CD8-positive, alpha-beta memory T cell (primary cell): ENCODE measurements at places on chromosomes 4 and X. TPM values are rescaled to one million over a fixed set of nuclear protein-coding genes. Genes with fewer than 3 reads are reported as not detected.

DNA sequence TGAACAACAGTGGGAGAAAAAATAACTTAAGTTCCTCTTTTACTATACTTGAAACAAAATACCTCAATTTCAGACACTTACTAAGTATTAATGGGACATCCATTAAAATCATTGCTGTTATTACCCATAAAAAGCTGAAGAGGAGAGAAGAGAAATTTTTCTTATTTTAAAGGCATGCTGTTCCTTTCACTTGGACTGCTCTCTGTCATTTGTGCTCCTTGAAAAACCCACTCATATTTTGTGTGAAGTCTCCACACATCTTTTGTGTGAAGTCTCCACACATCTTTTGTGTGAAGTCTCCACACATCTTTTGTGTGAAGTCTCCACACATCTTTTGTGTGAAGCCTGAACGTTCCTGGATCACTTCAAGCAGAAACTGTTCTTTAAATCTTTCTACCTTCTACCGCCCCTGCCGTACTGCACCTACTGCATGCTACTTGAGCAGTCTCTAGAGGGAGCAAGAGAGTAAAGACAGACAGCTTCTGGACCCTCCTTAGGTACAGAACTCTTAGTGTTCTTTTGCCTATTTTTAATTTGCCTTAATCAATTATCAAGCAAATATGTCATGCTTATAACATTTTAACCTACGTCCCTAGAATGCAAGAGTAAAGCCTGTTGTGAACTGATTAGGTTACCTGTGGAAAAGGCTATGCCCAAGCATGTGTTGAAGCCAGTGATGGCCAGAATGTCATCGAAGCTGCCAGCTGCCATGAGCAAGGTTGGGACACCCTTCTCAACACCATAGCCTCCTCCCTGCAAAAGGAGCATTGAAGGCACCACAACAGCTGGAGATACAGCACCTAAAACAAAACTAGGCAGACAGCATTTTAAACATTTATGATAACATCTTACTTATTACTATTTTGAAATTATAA lies 27.1 kb upstream of the SLC9B1 start:
- DNase-seq, result no peak

- no peak for DNase-seq
Observed at GRCh38 chr4:108033348-108033747, 43.7 kb downstream of the HADH start.

DNA sequence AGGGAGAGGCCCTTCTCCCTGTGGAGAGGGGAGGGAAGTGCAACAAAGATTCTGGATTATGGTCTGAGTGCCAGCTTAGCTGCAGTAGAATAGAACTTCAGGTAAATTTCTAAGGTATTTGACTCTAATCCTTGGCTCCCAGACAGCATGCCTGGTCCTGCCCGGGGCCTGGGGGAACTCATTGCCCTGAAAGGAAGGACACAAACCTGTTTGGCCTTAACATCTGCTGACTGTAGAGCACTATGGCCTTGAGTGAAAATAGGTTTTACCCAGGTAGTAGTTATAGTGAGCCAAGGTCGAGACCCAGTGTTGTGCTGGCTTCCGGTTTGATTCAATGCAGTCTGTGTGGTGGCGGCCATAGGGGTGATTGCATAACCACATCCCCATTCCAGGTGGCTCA lies 64.4 kb downstream of the RPS6KA6 start:
- DNase-seq, result no peak

The DTHD1 gene
- total RNA-seq, result 3.5 TPM

DNA sequence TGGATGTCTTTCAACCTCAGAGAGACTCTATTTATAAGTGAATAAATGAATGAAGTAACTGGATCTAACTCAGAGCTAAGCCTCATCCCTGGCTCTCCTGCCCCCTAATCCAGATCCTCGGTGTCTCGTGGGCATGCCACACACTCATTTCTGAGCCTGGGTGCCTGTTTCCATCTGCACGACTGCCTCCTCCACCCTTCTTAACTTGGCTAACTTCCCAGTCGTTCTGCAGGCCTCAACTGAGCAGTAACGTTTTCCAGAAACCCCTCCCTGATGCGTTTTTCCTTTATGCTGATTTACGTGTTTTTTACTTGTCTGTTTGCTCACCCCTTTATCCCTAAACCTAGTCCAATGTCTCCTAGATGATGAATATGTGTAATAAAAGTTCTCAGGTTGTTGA lies 186.9 kb upstream of the HS3ST1 start:
- DNase-seq, result no peak

The NXF2 gene
- not detected for total RNA-seq

The WWC2 gene
- 0.80 TPM for total RNA-seq

The GABRG1 gene
- not detected for total RNA-seq

The PASD1 gene
- total RNA-seq, result not detected

DNA sequence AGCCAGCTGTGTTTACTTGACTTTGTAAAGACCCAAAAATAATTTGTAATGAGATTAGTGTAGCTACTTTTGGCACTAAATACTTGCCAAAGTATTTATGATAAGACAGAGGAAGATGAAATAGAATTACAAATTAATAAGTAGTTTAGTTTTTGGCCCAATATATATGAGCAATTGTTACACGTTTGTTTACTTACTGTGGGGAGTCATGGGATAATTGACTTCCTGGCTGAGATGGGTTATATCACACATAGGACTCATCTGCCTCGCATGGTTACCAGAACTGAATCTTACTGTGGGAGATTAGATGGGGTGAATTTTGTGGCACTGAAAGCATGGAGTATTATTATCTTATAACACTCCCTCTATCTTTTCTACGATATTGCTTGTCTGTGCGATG lies 66.6 kb downstream of the INTS12 start:
- DNase-seq, result no peak

DNA sequence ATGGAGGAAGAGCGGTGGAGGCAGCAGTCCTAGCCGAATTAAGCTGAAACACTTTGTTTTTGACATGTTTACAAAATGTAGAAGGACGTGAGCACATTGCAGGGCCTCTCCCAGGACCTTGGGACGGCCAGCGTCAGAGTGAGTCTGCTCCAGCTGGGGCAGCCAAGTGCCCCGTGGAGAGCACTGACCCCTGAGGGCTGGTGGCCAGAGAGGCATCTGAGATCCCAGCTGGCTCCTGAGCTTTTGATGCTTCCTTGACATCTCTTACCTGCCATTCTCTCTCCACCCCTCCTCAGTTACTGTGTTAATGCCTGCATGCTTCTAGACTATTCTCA lies 24.7 kb downstream of the NAT8L start:
- DNase-seq, result no peak

The MAGEA1 gene
- total RNA-seq, result not detected

The CENPVL1 gene
- total RNA-seq, result not detected

The GSX2 gene
- total RNA-seq, result not detected

DNA sequence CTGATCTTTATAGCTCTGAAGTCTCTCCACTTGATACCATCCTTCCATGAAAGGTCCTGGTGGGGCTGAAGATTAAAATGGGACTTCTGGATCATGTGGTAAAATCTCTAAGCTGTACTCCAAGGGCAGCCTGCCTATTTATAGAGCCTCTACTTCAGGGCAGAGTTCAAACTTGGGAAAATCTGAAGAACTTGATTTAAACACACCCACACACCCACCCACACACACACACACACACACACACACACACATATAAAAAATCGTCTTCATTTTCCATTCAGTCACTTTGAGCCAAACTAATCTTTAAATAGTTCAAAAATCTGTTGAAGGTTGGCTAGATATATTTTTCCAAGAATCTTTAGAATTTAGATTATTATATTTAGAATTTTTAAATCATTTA lies 234.9 kb upstream of the GPC4 start:
- no peak for DNase-seq

GRCh38 chrX:72108666-72109065 lies 23.0 kb downstream of the RTL5 start:
- DNase-seq, result no peak

- DNase-seq, result no peak
Observed at GRCh38 chr4:682490-683172, 6.3 kb downstream of the SLC49A3 start.

The DCAF12L2 gene
- total RNA-seq, result not detected

The CDX4 gene
- total RNA-seq, result not detected

The SLC6A14 gene
- total RNA-seq, result not detected

DNA sequence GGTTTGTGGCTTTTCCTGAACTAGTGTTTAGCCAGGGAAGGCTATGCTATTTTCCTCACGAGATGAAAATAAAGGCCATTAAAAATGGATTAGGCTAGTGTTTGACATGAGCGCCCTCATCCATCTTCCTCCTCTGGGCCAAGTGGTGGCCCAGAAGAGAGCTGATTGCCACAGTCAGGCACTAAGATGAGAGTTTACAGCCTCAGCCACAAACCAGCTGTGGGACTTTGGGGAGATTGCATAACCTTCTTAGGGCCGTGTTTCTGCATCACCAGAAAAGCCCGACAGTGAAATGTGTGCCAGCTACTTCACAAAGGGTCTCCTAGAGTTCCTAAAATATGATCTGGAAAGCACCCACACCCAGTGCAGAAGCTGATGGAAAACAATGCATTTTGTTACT lies 42.3 kb upstream of the LNX1 start:
- DNase-seq, result no peak

The LAS1L gene
- total RNA-seq, result 74.3 TPM

DNA sequence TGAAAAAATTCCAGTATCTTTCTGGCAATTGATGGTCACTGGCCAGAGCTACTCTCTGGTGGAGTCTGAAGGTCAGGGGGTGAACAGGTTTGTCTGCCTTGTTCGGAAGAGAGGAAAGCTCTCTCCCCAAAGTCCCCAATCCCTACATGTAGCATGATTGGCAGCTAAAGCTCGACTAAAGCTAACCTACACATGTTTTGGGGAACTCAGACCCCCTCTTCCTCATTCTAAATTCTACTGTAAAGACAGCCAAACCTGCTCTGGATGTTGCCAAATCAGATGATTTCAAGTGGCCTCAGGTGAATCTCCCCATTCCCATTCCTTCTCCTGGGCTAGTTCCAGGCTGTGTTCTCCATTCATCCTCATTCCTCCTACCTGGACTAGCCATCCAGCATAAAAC lies 84.1 kb downstream of the MSN start:
- DNase-seq, result no peak

GRCh38 chrX:97895751-97896150 lies 1012.0 kb downstream of the RPA4 start:
- no peak for DNase-seq

The XAGE2 gene
- total RNA-seq, result not detected

DNA sequence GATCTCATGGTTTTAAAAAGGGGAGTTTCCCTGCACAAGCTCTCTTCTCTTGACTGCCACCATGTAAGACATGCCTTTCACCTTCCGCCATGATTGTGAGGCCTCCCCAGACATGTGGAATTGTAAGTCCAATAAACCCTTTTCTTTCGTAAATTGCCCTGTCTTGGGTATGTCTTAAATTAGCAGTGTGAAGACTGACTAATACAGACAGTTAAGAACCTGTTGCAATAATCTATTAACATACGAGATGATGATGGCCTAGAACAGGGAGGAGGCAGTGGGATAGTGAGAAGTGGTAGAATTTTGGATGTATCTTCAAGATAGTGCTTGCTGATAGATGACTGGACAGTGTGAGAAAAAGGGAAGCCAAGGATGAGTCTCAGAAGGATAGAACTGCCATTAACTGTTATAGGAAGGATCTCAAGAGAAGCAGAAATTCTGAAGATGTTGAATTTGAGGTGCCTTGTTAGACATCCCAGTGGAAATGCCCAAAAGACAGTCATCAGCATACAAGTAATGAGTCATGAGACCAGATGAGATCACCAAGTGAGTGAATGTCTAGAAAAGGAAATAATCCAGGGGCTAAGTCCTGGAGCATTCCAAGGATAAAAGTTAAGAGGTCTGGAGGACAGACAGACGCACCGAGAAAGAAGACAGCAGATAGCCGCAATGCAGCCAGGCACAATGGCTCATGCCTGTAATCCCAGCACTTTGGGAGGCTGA lies 38.8 kb upstream of the UGDH start:
- DNase-seq, result no peak

- no peak for DNase-seq
Observed at GRCh38 chrX:53087388-53087831, 5.2 kb downstream of the TSPYL2 start.

The STARD8 gene
- 0.24 TPM for total RNA-seq

- no peak for DNase-seq
Observed at GRCh38 chr4:187608001-187608421, 387.6 kb upstream of the ZFP42 start.
